ENCODE measurements at places on chromosomes 11 and 22.
A peak's percentile ranks its signal among the peaks of the same experiment; 100 is the strongest.

DNA sequence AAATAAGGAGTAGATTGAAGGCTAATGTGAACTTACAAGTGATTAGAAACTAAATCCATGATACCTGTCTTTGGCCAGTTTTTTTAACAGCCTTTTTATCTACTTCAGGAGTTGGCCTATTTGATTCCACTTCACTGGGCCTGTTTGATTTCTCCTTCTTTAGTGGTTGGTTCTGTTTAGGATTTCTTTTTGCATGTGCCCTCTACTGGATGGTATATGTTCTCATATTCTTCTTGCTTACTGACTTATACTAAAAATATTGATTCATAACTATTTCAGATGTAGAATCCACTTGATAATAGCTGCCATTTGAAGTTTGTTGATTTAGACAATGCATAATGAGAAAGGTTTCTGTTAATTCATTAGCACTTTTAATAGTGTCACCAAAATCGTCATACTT, 53.9 kb downstream of the USP47 start:
- no peak for DNase-seq

- peak; percentile 90 for DNase-seq
Measured at GRCh38 chr11:27701355-27702105, 1.3 kb upstream of the BDNF start.

DNA sequence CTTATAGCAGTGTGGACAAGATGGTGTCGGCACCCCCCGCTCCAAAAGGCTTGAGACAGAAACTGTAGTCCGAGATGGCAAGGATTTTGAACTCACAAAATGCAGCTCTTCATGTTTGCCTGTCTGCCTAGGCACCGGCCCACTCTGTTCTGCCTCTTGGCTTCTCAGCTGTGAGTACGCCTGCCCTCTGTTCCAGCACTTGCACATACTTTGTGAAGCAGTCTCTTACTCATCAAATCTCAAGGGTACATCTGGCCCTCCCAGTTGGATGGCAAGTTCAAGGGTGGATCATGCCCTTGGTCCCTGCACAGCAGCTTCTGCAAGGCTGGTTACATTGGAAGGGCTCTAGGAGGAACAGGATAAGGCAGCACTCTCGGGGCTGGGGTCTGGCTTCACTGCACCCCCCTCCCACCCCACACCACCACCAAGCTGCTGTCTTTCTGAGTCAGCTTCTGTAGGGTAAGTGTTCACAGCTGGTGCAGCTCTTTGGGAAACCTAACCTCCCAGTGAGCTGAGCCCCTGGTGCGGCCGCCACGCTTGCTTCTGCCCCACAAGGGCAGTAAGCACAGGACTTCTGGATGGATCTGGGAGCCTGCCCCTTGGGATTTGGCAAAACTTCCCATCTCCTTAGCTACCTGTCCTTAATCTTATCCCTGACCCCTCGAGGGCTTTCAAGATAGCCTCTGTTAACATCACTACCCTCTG, 37.2 kb downstream of the FAM83F start:
- no peak for DNase-seq

GRCh38 chr11:117998664-117999353, 12.6 kb downstream of the IL10RA start:
- no peak for DNase-seq

GRCh38 chr22:43155789-43156188, 4.4 kb downstream of the TSPO start:
- no peak for DNase-seq

GRCh38 chr11:281486-282161, 3.4 kb downstream of the NLRP6 start:
- DNase-seq, result no peak

All from iris pigment epithelial cell (primary cell).